CD4-positive, alpha-beta T cell treated with Interleukin-1 beta for 1 hour (primary cell): ENCODE measurements at places on chromosomes 16 and 17.

- DNase-seq = no peak
Observed at GRCh38 chr17:60920107-60920506, 242.5 kb downstream of the BCAS3 start.

GRCh38 chr17:13698832-13699231 is 97.1 kb upstream of the HS3ST3A1 start:
- peak; percentile 6 for DNase-seq

DNA sequence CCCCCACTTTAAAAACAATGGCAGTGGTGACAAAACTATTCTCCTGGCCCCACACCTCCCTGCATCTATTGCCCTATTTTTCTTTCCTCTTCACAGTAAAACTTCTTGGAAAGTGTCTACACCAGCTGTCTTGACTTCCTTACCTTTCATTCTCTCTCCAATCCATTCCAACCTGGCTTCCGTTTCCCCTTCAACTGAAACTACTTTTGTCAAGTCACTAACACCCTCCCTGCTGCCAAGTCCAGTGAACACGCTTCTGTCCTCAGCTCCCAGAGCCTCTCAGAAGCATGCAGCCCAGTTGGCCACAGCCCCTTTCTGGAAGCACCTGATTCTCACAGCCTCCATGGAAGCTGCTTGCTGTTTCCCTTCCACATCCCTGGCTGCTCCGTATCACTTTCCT is 4.0 kb upstream of the SCN4A start:
- DNase-seq = no peak

DNA sequence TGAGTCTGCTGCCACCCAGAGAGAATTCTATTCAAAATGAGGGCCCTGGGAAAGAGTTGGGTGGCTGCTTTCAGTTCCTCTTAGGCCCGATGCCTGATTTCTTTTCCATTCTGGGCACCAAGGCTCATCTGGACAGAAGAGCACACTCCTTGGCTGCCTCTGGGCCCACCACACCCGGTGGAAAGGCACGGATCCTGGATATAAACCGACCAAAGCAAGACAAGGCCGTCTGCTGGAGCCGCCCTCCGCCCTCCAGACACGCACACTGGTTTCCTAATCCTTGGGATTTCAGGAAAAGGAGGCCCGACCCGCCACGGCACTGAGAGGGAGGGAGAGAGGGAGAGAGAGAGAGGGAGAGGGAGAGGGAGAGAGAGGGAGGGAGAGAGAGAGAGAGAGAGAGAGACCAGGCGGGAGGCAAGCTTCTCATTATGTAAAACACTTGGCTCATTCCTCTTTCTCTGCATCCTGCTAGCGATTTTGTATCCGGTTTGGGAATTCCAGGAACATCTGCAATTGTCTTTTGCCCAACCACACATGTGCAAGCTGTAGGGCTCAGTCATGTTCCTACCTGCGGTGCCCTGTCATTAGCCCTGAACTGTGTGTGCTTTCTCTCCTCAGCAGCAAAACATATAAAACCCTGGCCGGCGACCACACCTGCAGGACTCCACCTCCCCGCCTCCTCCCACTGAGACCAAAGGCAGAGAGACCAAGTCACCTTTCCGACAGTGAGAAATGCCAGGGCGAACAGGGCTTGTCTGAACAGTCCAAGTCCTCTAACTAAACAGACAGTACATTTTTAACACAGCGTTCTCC is 347.2 kb downstream of the SOX9 start:
- no peak for DNase-seq

- DNase-seq = no peak
Observed at GRCh38 chr16:89361751-89362539, 128.4 kb downstream of the ANKRD11 start.

DNA sequence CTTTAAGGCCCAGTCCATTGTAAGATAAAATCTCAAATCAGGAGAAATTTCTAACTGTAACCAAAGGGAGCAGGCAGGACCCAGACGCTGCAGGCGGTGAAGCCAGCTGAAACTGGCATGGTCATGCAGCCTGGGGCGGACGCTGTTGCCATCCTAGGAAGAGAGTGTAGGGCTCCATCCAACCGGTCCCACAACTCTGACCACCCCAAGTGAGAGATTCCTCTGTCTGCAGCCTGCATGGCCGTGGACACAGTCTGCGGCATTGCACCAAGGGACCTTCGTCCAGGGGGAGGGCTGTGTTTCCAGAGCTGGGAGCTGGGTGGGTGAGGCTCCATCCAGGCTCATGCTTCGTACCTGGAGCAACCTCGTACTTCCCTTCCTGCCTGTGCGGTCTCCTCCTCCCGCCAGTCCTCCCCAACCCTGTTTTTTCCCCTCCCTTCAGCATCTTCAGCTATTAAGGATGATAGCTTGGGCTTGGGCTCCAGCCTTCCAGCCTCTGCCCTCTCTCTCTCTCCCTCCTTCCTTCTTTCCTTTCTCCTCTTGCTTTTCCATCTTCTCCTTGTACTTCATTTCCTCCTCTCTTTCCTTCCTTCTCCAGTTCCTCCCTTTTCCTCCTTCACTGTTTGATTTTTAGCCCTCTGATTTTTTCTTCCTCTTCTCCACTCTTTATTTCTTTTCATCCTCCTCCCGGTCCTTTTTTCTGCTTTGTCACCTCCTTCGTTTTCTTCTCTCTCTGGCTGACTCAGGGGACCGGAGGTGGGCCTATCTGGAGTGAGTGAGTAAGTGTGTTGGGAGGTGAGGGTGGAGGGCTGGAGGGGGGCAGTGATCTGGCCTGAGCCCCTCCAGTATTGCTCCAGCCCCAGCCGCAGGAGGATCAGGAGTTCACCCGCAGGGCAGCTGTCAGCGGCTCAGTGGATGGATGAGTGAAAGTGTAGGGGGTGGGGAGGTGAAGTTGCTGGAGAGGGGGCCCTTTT is 17.0 kb upstream of the LHX1 start:
- no peak for DNase-seq

- no peak for DNase-seq
Observed at GRCh38 chr17:55266051-55266957, 1.5 kb downstream of the HLF start.

GRCh38 chr16:85809645-85810044 is 10.2 kb downstream of the COX4I1 start:
- no peak for DNase-seq

- no peak for DNase-seq
Observed at GRCh38 chr17:78365561-78366108, 5.8 kb upstream of the SOCS3 start.

DNA sequence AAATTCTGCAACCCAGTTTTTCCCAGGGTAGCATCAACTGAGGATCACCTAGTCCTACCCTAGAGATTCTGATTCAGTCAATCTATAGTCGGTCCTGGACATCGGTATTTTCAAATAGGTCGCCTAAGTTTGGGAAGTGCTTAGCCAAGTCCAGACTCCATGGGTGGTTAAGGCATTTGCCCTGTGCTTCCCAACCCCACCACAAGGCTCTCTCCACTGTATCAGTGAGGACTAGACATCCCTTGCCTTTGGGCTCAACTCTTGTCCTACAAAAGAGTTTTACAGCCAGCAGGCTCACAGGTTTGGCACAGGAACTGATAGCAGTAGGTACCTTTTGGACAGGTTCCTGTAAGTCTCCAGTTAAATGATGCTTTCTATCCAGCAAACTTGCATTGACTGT is 13.8 kb downstream of the HYDIN start:
- DNase-seq = no peak
